ENCODE measurements at places on chromosomes 1 and 21. TPM values are rescaled to one million over a fixed set of nuclear protein-coding genes. Genes with fewer than 3 reads are reported as not detected.

E2F2 gene
- 3.4 TPM for total RNA-seq

FOXD2 gene
- not detected for total RNA-seq

SRGAP2C gene
- total RNA-seq = 82.3 TPM

RNU1-4 gene
- under 0.01 TPM for total RNA-seq

SLC22A15 gene
- total RNA-seq = 13.1 TPM

CLDN17 gene
- total RNA-seq = not detected
